ENCODE measurements at places on chromosomes 1 and 21.

DNA sequence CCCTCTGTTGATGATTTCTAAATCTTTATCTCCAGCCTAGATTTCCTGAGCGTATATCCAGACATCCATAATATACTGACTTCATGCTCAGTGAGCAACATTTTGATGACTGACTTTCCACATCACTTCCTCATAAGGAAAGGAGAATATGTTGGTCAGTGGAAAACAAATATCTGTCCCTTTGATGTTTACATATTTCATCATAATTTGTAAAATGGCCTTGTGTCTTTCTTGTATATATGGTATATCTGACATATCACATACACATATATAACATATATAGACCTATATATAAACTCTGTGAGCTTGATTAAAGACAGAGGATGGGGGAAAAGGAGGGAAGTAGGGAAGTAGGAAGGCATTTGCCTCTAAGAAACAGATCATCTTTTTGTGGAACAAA lies 18.6 kb downstream of the ZBTB8A start:
- no peak for DNase-seq

DNA sequence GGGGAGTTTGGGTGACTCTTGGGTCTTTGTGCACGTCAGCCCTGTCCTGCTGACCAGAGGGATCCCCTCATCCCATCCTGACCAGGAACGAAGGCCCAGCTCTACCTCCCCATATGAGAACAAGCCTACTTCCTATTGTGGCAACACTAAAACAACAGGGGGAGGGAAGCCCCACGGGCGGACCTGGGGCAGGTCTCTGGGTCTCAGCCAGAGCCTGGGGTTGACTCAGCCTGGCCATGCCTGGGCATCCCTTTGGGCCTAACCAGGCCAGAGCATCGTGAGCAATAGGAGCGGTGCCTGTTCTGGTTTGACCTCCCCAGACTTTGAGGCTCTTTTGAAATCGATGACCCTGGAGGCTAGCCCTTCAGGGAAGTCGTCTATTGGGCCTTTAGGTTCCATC lies 16.8 kb downstream of the RPS6KA1 start:
- DNase-seq = no peak

DNA sequence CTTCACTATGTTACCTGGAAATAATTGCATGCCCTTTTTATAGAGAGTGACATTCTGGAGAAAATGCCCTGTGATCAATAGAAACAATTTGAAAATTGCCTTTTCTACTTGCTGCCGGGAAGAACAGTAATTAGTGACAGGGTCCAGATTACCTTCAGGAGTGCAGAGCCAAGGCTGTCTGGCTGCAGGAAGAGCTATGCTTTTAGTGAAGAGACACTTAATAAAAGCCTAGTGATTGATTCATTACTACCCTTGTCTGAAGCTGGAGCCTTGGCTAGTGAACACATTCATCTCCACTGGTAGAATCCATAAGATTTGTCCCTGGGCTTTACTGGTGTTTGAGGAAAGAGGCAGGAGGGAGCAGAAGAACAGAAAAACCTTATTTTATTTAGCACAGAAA lies 12.9 kb upstream of the DNASE2B start:
- DNase-seq = no peak

DNA sequence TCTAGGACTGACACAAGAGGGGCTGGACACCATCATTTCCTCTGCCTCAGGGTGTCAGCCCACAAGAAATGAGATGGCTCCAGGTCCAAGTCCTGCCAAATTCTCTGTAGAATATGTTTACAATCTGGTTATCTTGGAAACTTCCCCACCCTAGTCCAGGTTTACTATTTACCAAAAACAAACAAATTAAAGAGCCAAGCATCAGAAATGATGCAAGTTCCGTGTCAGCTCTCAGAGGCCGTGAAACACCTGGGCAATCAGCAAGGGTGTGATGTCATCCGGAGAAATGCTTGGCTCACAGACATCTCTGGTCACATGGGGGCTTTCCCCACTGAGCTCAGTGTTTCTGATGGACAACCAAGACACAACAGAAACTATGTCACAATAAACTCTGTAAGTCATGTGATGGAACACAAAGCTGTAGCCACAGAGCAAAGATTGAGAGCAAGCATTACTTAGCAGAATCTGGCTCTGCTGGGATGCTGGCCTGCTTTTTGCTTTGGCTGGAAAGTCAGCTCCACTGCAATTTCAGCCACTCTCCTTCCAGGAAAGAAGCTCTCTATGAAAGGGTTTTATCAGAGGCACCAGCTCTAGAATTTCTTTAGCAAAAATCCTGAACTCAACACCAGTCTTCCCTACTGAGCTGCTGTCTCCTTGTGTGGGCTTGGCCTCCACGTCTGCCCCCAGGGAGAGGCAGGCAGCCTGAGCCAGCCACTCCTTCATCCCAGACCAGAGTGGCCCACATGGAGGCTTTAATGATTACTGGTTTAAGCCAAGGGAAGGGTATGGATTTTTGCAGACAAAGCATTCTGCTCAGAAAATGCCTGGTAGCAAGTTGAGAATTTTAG lies 55.9 kb downstream of the NENF start:
- DNase-seq = peak; percentile 69

All from gastrocnemius medialis (tissue), 4 donors.